ENCODE measurements at places on chromosomes 16 and 17.

DNA sequence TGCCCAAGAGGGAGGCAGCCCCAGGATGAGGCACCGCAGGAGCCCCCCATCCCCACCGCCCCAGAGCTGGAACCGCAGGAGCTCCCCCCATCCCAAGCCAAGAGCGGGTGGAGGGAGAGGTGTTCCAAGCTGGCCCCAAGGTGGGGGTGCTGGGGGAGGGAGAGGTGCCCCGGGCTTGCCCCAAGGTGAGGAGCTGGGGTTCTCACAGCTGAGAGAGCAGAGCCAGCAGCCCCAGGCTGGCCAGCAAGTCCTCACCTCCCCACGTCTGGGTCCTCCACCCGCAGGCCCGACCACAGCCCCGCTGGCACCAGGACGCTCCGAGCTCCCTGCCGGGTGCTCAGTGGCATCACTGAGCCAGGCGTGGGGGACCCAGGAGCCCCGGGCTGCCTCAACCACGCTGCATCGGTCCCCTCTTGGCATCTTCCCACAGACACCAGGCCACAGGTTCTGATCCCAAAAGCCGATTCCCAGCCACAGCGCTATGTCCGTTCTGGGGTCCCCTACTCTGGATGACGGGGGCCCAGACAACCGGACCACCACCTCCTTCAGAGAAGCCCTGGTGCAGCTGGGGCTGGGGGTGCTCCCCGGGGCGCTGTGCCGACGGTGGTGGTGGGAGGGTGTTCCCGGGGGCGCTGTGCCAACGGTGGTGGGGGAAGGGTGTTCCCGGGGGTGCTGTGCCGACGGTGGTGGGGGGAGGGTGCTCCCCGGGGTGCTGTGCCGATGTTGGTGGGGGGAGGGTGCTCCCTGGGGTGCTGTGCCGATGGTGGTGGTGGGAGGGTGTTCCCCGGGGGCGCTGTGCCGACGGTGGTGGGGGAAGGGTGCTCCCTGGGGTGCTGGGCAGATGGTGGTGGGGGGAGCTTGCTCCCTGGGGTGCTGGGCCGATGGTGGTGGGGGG, 15.4 kb upstream of the WDR45B start:
- DNase-seq: no peak

DNA sequence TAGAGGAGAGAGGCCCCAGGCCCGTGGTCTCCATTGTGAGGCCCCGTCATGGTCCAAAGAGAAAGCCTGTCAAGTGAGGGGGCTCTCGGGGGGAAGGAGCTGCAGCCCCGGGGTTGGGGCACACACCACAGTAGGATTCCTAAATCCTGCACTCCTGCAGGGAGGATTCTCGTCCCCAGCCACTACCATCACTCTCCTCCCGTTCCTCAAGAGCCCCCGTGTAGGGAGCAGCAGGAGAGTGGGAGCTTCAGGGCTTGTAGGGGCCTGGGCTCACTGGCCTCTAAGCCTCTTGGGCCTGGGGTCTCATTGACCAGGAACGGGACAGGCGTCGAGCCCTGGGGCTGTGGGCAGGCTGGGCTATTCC, 821 bp downstream of the C16orf86 start:
- DNase-seq: no peak

- DNase-seq: no peak
Observed at GRCh38 chr16:52677501-52677900, 130.6 kb upstream of the TOX3 start.

DNA sequence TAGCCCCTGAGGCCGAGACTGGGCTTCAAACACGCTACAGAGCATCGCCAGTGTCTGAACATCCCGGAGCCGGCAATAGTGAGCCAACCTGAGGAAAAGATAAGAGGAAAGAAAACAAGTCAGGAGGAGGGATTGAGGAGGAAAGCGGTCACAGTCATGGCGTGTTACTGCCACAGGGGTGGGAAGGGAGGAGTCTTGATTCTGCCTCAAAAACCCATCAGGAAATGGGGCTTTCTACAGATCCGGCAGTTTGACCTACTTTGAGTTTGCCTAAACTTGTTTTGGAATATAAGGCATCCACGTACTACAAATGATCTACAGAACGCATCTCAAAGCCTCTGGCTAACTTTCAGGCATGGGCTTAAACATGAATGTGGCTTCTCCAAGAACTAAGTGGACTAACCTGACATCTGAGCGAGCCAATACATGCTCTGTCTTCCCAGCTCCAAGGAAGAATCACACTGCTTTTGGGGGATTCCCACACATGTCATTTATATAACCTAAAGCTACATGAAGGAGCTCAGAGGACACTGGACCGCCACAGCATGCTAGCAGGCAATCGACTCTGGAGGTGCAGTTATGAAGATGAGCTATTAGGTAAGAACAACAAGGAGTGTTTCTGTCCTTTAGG, 96.6 kb downstream of the WDR59 start:
- DNase-seq: no peak

GRCh38 chr16:29816694-29817441, 916 bp downstream of the PAGR1 start:
- no peak for DNase-seq

GRCh38 chr16:80966617-80967016, 40.1 kb downstream of the CMC2 start:
- no peak for DNase-seq

DNA sequence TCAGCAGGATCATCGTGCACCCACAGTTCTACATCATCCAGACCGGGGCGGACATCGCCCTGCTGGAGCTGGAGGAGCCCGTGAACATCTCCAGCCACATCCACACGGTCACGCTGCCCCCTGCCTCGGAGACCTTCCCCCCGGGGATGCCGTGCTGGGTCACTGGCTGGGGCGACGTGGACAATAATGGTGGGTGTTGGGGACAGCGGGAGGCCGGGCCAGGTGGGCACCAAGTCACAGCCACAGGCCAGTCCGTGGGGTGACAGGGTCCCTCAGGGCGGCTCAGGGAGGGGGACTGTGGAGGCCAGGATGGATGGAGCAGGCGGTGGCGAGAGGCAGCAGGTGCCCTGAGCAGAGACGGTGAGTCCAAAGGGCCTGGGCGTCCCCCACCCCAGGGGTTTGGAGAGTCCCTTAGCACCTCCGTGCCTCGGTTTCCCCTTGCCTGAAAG, 1.0 kb downstream of the TPSD1 start:
- no peak for DNase-seq

DNA sequence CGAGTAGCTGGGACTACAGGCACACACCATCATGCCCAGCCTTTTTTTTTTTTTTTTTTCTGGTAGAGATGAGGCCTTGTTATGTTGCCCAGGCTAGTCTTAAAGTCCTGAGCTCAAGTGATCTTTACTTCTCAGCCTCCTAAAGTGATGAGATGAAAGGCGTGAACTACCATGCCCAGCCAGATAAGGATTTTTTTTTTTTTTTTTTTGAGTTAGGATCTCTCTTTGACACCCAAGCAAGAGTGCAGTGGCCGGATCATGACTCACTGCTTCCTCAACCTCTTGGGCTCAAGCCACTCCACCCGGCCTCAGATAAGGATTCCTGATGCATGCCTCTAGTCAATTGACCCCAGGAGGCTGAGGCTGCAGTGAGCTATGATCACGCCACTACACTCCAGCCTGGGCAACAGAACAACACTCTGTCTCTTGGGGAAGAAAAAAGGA, 11.2 kb upstream of the PLEKHG4 start:
- DNase-seq: no peak

Measured in NCI-H187 (cell line).